ENCODE measurements at places on chromosomes 11 and 22.
A peak's percentile ranks its signal among the peaks of the same experiment; 100 is the strongest.

DNA sequence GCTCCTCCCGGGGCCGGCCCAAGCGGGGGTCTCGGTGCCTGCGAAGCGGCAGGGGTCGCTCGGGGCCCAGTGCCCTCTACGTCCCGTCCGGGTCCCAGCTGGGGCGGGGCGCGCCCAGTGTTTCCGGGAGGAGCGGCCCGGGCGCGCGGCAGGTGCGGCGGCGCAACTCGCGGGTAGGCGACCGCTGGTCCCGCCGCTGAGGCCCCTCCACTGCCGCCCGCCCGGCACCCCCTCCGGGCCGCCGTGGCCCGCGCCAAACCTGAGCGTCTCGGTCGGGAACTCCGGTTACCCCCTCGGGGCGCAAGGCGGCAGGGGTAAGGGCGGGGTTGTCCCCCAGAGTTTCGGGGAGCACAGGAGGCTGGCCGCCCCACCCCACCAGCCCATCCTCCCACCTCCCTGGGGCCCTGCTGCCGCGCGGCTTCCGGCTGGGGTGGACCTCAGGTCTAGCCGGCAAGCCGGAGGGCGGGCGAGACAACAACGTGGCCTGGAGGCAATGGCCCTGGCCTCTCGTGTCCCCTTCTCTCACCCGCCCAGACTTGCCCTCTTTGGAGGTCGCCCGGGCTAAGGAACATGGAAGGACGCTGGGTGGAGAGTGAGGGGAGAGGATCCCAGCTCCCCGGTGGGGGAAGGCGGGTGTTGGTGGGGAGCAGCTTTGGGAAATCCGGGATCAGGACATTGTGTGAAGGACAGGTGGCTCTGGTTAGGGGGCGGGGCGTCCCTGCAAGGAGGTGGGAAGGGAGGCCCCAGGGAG is 398 bp upstream of the CRACR2B start:
- no peak for DNase-seq

- no peak for DNase-seq
These were observed 321.0 kb upstream of the PDGFD start for GRCh38 chr11:104484804-104485554.

DNA sequence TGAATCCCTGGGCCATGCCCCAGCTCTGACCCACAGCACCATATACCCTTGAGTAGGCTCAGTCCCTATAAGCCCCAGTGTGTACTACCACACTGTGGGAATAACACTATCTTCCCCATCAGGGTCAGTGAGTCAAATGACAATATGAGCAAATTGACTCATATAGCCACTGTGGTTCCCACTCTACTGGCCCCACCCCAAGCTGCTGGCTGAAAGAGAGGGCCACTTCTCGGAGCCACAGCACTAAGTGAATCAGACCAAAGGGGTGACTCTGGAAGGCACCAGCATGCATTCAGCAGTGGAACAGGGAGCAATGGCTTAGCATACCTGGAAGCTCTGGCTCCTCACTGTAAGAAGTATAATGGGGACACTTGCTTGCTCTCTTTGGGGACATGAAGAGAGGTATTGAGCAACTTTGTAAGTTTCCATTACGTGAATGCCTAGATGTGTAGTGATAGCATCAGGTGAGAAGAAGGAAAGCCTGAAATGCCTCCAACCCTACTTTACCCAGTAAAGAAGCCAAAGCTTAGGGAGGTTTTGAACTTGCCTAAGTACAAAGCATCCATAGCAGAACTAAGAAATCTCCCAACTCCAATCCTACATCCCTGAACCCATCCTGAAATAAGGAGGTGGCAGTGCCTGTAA is 13.5 kb downstream of the CD59 start:
- DNase-seq, result peak; percentile 47

DNA sequence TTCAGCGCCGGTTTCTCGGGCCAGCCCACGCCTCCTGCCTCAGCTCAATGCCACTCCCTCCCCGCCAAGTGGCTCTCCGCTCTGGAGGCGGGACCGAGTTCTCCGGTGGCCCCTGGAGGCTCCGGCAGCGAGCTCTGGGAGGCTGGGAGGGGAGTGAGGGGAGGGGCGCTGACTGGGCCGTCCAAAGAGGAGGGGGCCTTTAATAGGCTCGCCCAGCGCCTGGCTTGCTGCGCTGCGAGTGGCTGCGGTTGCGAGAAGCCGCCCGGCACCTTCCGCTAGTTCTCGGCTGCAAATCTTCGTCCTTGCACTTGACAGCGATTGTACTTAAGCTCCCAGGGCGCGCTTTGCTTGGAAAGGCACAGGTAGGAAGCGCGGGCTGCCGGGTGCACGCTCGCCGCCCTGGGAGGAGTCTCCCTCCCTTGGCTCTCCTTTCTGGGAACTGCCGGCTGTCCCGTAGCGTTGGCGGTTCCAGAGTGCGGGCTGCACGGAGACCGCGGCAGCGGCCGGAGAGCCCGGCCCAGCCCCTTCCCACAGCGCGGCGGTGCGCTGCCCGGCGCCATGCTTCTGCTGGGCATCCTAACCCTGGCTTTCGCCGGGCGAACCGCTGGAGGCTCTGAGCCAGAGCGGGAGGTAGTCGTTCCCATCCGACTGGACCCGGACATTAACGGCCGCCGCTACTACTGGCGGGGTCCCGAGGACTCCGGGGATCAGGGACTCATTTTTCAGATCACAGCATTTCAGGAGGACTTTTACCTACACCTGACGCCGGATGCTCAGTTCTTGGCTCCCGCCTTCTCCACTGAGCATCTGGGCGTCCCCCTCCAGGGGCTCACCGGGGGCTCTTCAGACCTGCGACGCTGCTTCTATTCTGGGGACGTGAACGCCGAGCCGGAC is at the start of gene ADAMTS15:
ADAMTS15 (plus strand) TSS at position 230 of the 894 bp plus-strand sequence; CDS start at position 559, 329 bp downstream.
- DNase-seq, result peak; percentile 39

GRCh38 chr11:70824605-70825245 is 426.4 kb downstream of the CTTN start:
- DNase-seq, result no peak

- DNase-seq, result no peak
These were observed 161.4 kb downstream of the BRD1 start for GRCh38 chr22:49666146-49666809.

- DNase-seq, result no peak
These were observed 119.2 kb downstream of the MICAL2 start for GRCh38 chr11:12229450-12230229.

GRCh38 chr11:3155691-3156258 is 9.3 kb downstream of the OSBPL5 start:
- DNase-seq, result no peak
